ENCODE measurements at places on chromosomes 11 and 22. TPM values are rescaled to one million over a fixed set of nuclear protein-coding genes. Genes with fewer than 3 reads are reported as not detected.

DNA sequence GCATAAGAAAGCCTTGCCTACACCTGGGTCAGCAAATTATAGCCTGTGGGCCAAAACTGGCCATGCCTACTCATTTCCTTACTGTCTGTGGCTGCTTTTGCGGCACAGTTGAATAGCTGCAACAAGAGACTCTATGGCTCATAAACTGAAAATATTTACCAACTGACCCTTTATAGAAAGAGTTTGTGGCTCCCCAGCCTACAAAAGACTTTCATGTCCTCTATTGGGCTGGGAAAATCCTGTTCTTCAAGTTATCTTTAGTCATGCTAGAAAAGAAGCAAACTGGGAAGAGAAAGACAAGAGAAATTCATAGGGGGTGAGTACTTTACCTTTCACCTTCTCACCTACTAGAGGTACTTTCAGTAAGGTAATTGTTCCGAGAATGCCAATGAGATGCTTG, 175.1 kb downstream of the SWAP70 start:
- ATAC-seq, result no peak

GRCh38 chr22:25898707-25899365, 156.8 kb downstream of the MYO18B start:
- ATAC-seq, result no peak

DNA sequence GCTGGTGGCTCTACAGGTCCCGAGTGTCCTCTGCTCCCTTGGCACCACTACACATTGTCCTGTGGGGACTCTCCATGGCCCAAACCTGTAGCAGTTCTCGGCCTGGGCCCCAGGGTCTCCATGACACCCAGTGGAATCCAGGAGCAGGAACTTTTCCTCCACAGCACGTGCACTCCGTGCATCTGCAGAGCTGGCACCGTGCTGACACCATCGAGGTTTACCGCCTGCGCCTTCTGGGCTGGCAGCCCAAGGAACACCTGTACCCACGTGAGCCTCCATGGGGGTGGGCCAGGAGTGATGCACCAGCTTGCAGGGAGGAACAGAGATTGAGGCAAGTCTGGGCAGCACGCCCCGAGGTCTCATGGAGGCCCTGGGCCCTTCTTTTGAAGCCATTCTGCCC, 25.2 kb downstream of the TSPAN32 start:
- no peak for ATAC-seq

DNA sequence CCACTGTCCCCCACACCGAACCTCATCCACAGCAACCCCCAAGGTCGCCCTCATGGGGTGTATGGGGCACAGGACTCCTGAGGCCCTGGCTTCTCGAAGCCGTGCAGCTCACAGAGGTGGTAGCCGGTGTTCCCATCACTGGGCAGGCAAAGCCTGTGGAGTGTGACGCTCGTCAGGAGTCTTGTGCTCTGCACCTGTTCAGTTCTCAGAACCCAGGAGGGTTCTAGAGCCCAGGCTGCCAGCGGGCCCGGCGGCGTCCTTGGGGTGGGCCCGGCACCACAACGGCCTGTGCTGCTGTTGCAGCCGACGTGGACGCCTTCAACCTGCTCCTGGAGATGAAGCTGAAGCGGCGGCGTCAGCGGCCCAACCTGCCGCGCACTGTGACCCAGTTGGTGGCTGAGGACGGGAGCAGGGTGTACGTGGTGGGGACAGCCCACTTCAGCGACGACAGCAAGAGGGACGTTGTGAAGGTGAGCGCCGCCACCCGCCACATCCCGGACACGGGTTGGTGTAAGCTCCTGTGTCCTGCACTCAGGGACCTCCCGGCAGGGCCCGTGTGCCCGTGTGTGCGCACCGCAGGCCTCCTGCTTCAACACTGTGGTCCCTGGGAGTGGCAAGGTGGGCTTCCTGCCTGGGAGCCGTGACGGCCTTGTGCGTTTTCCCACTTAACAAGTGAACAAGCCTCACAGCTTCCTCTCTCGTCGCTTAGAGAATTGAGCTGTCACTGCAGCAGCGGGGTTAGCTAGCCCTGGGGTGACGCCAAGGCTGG, 6.6 kb upstream of the SELENOO start:
- ATAC-seq, result no peak

DNA sequence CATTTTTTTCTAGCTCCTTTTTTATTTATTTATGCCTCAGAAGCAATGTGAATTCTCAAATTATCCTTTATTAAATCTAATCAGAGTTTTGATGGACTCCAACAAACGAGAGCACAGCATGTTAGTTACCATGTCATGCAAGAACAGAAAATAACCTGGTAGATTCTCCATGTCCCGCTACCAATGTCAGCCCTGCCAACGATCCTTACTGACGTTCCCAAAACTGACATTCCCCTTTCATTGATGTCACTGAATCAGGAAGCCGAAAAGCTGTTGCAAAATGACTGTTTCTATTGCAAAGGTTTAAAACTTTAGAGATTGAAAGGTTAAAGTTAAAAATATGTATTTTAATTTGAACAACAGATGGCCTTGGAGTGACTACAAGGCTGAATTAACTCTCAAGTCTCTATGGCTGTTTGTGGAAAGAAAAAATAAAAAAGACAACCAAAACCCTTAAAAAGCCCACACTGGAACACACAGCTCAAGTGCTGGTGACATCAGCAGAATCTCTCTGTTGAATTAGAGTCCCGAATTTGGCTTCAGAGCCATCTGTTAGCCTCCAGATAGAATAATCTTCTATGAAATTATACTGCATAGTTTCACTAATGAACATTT, 96.8 kb downstream of the BDNF start:
- no peak for ATAC-seq

DNA sequence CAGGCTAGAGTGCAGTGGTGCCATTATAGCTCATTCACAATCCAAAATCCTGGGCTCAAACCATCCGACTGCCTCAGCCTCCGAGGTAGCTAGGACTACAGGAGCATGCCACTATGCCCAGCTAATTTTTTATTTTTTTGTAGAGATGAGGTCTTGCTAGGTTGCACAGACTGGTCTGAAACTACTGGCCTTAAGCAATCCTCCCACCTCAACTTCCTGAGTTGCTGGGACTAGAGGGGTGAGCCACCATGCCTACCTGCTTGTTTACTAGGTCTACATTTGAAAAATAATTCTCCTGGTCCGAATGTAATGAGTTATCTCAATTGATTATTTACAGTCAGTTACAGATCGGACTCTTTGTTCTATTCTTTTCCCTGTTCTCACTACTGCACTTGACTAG, 22.0 kb downstream of the TAF1D start:
- no peak for ATAC-seq

DNA sequence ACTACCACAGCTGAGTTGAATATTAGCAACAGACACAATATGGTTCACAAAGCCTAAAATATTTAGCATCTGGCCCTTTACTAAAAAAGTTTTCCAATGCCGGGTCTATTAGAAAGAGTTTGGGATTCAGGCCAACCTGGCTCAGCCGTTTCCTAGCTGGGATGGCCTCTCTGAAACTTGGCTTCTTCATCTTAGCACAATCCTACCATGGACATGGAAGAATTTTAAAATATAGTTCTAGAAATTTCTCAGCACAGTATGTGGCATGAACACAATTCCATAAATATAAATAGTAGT, 103.8 kb downstream of the RRAS2 start:
- no peak for ATAC-seq

DNA sequence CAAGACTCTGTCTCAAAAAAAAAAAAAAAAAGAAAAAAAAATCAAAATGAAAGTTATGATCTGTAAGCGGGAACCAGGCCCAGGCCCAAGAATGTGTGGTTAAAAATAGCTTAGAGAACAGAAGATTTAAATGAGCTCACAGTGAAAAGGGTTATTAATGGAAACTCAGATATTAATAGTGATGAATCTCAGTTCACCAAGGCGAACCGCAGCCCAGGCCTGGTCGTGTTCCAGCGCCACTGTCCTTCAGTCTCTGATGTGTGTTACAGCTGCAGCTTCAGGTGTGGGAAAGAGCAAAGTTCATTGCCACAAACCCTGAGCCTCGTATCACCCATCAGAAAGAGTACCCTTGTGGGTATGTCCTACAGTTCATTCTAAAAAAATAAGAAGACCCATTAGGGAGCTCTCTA, 107.1 kb downstream of the GAB2 start:
- peak; percentile 55 for ATAC-seq

DNA sequence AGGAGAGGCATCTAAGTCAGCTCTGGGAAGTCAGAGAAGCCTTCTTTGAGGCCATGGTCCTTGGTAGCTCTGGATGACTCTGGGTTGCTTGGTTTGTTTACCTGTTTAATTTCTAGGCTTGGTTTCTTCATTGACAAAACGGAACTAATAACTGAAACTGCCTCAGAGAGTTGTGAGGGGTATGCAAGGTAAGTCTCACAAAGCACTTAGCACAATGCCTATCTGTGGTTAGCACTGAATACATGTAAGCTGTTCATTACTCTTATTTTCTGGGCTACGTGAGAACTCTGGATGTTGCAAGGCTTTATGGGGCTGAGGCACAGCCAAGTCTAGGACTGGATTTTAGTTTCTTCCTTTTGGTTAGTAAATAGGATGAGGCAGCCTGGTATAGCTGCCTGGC, 225.8 kb upstream of the NCAM1 start:
- ATAC-seq, result no peak

- peak; percentile 39 for ATAC-seq
Measured at GRCh38 chr22:39994566-39995392, at the start of gene FAM83F. Gene FAM83F (plus strand): TSS chr22:39994954. CDS start chr22:39995043, 89 bp downstream.

DNA sequence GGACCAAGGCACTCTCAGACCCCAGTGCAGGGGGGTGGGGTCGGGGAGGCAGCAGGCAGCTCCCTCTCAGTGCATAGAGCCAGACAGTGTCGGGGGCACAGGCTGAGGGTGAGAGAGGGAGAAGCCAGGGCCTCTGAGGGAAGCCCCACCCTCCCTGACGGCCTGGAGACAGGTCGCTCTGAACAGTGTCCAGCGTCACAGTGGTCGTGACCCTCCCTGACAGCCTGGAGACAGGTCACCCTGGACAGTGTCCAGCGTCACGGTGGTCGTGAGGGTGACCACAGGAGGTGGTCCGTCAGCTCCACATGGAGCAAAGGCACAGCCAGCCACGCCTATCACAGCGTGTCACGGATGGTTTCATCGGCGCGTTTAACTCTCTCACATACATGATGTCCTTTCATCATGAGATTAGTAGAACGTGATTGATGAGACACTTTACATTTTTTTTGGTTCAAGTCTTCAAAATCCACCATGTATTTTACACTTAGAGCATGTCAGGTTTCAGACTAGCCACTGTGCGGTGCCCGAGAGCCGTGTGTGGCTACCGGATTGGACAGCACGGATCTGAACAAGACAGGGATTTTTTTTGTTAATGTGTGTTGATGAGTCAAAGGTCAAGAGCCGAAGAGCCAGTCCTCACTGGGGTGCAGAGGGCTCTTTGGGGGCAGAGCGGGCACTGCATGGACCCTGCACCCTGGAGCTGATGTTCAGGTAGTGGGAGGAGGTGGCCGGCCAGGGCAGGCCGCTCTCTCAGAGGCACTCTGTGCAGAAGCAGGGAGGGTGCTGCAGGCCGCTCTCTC, 23.9 kb upstream of the PANX2 start:
- ATAC-seq, result peak; percentile 75

DNA sequence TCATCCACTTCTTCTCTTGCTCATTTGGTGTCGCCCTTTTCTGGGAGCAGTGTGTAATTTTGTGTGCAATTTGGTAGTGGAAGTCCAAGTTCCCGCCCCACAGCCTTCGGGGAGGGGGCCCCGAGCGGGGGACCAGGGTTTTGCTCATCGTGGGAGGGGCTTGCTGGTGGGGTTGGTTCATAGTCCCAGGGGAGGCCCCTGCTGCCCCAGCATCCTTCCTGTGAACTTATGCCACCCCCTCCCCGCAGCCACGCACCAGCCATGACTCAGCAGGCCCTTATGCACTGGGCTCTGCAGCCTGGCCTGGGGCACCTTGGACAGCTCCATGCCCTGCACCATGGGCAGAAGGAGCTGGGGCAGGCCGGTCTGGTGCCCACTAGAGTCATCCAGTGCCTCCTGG, 1183.6 kb downstream of the BRD1 start:
- ATAC-seq, result no peak

DNA sequence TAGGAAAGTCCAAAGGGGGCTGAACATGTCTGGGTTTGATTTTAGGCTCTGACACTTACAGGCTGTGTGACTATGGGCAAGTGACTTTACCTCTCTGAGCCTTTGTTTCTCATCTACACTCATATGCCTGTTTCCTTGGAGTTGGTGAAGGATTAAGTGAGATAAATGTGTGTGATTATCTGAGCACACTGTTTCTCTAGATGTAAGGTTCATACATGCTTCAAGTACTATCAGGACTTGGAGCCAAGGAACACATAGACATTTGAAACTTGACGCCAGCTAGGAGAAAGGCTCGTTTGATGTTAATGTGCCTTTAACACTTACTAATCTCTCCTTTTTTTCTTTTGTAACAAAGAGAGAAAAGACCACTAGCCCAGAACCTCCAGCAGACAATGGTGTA, 9.7 kb downstream of the CRYBB1 start:
- no peak for ATAC-seq

GRCh38 chr11:29984544-29984943, 32.3 kb downstream of the KCNA4 start:
- ATAC-seq, result no peak

DNA sequence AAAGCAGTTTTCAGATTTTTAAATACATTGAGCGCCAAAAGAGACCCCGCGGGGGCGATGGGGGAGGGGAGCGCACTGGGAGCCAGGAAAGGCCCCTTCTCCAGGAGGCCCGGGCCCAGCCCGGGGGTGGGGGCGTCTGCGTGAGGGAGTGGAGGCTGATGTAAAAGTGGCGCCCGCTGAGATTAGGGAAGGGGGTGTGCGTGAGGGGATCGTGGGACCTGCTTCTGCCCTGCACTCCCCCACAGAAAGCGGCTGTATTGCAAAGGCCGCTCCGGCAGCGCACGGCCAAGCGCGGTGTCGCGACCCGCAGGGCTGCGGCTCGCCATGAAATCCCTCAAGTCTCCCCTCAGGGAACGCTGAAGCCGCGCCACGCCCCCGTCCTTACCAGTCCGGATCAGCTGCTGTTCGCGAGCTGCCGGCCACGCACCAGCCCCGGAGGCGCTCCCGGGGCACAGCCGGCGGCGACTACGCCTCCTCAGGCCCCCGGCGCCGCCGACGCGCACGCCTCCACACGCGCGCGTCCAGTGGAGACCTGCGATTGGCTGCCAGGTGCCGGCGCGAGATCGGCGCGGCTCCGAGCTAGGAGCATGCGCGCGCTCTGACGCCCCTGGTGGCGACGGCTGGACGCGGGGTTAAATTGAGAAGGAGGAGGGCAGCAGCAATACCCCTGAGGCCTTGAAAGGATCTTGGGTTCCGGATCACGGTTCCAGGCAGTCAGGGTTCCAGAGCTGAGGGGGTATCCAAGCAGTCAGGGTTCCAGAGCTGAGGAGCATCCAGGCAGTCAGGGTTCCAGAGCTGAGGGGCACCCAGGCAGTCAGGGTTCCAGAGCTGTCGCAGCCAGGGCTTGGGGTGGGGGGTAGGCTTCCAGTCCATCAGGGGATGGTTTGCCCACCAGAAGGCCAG, at the start of gene ZNF280B:
TSS of gene ZNF280B (minus strand) at position 469 of the 903 bp plus-strand sequence. CDS start 19,344 bp downstream, outside the sequence.
- ATAC-seq, result peak; percentile 83

DNA sequence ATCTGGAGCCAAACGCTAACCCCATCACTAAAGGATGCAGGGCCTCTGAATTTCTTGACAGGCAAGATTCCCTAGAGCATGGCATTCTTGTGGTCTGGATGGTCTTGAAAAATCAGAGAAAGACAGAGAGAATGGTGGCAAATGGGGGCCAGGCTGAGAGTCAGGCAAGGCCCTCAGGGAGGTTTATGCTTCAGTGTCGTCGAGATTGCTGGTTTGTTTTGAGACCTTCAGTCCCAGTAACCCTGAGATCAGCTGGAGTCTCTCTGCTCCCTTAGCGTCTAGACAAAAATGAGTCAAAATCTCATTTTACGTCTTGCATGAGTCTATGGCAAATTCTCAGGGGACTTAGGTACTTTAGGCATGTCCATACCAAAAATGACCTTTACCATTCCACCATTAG, 539.3 kb downstream of the SOX6 start:
- ATAC-seq, result no peak

MCAM gene
- 702 TPM for total RNA-seq

FLRT1 gene
- 4.3 TPM for total RNA-seq

CRYBA4 gene
- not detected for total RNA-seq

All from gastroesophageal sphincter (tissue), 4 donors.